ENCODE measurements at places on chromosomes 16 and 17. TPM values are rescaled to one million over a fixed set of nuclear protein-coding genes. Genes with fewer than 3 reads are reported as not detected.

DNA sequence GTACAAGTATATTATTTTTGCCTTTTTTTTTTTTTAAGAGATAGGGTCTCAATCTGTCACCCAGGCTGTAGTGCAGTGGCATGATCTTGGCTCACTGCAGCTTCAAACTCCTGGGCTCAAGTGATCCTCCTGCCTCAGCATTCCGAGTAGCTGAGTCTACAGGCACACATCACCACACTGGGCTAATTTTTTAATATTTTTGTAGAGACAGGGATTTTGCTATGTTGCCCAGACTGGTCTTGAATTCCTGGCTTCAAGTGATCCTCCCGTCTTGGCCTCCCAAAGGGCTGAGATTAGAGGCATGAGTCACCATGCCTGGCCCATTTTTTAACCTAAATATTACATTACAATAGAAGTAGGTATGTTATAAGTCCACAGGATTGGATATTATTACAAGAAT lies 3.2 kb downstream of the TERB1 start:
- DNase-seq, result no peak

DNA sequence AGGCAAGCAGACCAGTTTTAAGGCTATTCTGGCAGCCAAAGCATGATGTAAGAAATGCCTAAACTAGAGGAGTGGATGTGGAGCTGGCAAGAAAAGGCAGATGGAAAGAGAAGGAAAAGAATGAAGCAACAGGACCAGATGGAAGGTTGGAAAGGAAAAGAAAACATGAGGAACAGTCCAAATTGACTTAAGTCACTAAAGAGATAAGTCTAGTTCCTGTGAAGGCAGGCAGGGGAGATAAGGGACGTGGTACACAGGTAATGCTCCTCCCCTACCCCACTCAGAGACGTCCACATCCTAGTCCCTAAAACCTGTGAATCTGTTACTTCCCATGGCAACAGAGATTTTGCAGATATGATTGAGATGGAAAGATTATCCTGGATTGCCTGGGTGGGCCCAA lies 43.5 kb downstream of the TEX2 start:
- no peak for DNase-seq

GRCh38 chr17:55423535-55423934 lies 1.9 kb upstream of the MMD start:
- DNase-seq, result no peak

GRCh38 chr17:4706121-4706520 lies 2.2 kb upstream of the PELP1 start:
- DNase-seq, result no peak

DNA sequence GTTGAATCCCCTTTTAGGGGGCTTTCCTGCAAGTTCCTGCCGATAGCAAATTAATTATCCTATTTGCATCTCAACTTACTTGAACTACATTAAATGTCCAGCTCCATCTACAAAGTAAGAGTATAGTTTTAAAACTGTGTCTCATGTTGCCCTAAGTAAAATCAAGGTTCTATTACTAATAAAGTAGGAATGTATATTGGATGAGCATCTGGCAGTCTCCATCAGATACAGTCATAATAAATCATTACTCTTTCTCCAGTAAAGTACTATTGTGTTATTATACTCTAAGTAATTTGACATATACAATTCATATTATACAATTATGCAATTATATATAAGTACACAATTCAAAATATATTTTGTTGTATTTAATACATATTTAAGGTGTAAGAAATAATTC lies 249.3 kb downstream of the CEP112 start:
- no peak for DNase-seq

PYY gene
- polyA plus RNA-seq, result 0.19 TPM

DNA sequence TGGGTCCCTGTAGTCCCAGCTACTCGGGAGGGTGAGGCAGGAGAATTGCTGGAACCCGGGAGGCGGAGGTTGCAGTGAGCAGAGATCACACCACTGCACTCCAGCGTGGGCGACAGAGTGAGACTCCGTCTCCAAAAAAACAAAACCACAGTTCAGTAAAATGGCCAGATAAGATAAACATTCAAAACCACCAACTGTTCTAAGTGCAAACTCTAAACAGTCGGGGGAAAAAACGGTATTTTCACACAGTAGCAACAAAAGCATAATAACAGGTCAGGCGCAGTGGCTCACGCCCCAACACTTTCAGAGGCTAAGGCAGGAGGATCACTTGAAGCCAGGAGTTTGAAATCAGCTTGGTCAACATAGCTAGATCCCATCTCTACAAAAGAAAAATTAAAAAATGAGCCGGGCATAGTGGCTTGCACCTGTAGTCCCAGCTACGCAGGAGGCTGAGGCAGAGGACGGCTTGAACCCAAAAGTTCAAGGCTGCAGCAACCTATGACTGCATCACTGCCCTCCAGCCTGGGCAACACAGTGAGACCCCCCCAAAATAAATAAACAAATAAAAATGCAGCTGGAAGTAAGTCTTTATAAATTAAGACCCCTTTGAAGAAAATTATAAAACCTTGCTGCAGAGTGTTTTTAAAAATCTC lies 10.8 kb upstream of the HASPIN start:
- no peak for DNase-seq

HOXB9 gene
- 68.7 TPM for polyA plus RNA-seq

DNA sequence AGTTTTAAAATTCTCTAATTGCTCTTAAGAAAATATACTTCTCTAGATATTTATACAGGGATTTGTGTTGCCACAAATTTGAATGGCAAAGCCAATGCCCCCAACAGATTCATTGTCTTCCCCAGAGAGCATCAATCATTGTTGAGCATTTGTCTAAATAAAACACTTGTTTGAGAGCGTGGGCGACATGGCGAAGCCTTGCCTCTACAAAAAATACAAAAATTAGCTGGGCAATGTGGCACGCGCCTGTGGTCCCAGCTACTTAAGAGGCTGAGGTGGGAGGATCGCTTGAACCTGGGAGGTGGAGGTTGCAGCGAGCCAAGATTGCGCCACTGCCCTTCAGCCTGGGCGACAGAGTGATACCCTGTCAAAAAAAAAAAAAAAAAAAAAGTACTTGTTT lies 13.4 kb upstream of the SRSF1 start:
- DNase-seq, result no peak

- DNase-seq, result no peak
Observed at GRCh38 chr17:6508519-6509030, 47.8 kb downstream of the PITPNM3 start.

GRCh38 chr17:77535435-77535834 lies 394.7 kb downstream of the SEC14L1 start:
- no peak for DNase-seq

HOXB4 gene
- polyA plus RNA-seq, result 12.3 TPM

GRCh38 chr17:17075125-17075781 lies 33.0 kb downstream of the MPRIP start:
- DNase-seq, result no peak

DNA sequence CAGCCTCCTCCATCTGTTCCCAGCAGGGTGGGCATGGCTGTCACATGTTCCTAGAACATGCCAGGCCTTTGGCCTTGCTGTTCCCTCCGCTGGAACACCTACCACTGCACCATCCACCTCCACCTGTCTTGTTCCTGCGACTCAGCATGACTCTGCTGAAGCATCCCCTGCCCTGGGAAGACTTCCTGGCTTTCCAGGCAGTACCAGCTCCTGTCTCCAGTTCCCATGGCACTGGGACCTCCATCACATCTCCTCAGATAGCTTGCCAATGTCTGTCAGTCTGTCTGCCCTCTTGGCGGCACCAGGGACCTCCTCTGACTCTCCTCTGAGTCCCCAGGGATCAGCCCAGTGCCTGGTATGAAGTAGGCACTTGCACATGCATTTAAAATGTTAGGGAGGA lies 15.7 kb downstream of the PDP2 start:
- DNase-seq, result no peak

SMIM36 gene
- 0.14 TPM for polyA plus RNA-seq

ZSCAN10 gene
- polyA plus RNA-seq, result not detected

DNA sequence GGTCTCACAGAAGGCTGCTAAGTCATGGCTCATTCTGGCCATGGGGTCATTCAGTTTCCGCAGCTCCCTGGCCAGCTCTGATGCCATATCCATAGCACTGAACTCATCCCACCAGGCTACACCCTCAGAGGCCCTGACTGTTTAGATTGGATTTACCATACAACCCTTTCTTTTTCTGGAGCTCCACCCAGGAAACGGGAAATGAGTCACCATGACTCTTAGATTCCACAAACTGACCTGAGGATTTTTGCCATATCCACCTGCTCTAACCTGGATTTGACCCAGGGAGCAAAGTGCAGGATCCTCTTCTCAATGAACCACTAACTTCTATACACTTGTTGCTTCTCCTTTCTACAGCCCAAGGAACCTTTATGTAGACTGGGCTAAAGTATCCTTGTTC lies 20.3 kb upstream of the CALB2 start:
- DNase-seq, result no peak

CAPN15 gene
- 37.7 TPM for polyA plus RNA-seq

GRCh38 chr16:28974007-28974436 lies 556 bp upstream of the SPNS1 start:
- DNase-seq, result peak; percentile 31

KCNH4 gene
- not detected for polyA plus RNA-seq

- no peak for DNase-seq
Observed at GRCh38 chr17:3497101-3497500, 21.3 kb downstream of the ASPA start.

DNA sequence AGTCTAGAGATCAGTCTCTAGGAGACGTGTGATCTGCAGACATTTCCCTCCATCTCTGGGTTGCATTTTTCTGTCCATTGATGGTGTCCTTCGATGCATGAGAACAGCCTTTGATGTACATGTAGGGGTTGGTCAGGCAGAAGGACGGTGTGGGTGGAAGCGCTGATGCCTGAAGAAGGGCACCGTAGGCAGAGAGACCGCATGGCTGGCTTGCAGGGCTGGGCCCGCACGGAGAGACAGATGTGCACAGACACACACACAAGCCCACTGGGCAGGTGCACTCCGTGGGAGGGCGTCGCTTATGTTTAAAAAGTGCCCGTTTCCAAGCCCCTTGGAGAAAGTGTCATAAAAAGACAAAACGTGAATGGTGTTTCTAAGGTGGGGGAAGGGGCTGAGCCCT lies 15.7 kb upstream of the WFIKKN1 start:
- DNase-seq, result no peak

DNA sequence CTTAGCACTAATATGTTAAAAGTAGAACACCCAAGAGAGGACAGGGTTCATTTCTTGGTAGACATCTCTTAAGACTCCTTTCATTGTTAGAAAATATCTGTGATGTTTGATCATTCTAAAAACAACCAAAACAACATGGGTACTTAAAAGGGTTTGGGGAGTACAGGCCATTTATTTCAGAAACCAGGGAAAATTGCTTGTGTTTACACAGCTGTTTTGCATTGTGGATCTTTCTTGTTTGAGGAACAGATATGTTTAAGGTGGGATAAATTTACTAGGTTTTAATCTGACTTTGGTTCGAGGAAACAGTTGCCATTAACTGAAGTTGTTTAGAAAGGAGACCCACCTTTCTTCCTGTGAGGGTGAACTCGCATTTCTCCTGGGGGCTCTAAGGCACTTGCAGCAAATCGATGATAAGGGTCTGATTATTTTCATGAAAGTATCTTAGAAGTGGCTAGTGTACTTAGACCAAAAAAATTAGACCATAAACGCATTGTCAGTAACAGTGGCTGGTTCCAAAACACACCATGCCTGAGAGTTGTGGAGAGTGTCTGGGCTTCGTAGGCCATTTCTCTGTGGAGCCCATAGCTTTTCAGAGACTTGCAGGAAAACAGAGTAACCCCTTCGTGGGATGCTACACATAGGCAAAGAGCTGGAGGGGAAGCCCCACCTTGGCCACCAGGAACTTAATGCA lies 17.6 kb downstream of the CLUAP1 start:
- no peak for DNase-seq

- no peak for DNase-seq
Observed at GRCh38 chr16:85329059-85329812, 217.0 kb upstream of the CIBAR2 start.

GRCh38 chr16:29011112-29011511 lies 26.3 kb downstream of the LAT start:
- DNase-seq, result no peak

DNA sequence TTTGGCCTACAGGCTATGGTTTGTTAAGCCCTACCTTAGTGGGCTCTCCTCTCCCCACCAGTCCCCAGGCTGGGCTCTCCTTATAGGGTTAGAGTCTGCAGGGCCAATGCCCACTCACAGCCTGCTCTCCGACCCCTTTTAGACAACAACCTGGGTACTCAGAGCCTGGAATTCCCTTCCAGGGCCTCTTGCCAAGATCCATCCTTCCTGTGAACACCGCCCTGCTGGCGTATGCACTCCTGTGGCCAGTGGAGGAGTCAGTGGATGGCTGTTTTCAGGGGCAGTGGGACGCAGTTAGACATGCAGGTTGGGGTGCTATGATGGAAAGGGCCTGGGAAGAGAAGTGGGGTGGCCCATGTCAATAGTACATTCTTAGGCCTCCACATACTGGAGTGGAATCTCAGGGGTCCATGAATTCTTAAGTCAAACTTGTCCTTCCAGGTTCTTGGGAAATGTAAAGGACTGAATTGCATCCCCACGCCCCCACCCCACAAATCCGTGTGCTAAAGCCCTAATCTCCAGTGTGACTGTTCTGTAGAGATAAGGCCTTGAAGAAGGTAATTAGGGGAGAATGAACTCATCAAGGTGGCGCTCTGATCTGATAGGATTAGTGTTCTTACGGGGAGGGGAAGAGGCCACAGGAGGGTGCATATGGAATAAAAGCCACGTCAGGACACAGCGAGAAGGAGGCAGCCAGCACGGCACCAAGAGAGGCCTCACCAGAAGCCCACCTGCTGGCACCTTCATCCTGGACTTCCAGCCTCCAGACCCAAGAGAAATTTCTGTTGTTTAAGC lies 81.6 kb upstream of the CACNG5 start:
- no peak for DNase-seq

DNA sequence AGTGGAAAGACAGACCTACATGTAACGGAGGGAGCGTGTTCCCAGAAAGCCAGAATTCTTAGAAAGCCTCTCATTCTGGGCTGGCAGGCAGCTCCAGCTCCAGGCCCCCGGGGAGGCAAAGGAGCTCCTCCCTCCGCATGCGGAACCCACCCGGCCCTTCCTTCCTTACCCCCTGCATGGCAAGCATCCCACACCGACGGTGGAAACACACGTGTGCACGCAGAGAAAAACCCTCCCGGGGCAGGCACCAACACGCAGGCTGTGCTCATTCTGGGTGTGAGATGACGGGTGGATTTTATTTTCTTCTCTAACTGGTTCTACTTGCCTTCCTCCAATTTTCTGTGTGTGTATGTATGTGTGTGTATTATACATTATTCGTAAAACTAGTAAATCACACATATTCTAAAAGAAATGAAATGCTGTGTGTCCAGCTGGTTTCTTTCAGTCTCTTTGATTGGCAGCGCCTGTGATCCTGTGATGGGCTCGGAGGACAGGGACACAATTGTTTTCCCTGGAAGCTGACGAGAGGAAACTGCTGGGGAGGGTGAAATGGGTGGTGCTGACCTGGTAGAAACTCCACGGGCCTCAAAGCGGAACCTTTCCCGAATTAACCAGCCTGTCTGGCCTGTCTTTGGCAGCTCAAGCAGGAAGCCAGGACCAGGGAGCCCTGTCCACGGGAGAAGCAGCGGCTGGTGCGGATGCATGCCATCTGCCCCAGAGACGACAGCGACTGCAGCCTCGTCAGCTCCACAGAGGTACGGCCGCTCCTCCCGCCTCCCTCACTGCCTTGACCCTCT lies 22.2 kb downstream of the CARD14 start:
- peak; percentile 26 for DNase-seq

MYH2 gene
- 0.11 TPM for polyA plus RNA-seq
